Esophagus squamous epithelium (tissue), 5 donors: ENCODE measurements at places on chromosomes 2 and 18. TPM values are rescaled to one million over a fixed set of nuclear protein-coding genes. Genes with fewer than 3 reads are reported as not detected.

DNA sequence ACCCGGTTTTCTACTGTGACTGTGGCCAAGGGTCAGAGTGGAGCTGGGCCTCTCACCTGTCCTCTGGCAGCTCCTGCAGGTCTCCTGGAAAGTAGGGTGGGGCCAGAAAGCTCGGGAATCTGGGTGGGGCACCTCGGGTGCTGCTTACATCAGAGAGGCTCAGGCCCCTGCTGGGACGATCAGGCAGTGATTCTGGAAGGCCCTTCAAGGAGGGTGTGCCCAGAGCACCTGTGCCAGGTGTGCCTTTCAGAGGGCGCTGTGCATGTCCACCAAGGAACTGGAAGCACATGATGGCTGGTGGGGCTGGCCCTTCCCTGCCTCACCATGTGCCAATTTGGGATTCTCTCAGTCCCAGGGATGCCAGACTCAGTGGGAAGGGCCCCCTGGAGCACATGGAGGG lies 44.0 kb downstream of the ATP6V1C2 start:
- no peak for DNase-seq

DNA sequence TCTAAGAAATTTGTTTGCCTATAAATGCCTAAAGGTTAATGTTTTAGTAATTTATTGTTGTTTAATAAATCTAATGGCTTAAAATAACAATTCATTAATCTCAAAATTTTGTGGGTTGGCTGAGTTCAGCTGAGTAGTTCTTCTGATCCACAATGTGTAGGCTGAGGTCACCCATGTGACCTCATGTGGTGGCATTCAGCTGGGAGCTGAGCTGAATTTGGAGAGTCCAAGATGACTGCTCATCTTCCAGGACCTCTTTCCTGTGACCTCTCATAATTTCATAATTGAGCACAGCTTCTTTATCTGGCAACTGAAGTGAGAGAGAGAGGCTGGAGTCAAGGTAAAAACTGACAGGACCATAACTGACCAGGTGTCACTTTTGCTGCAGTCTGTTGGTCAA lies 132.4 kb downstream of the TXNL1 start:
- no peak for DNase-seq

DNA sequence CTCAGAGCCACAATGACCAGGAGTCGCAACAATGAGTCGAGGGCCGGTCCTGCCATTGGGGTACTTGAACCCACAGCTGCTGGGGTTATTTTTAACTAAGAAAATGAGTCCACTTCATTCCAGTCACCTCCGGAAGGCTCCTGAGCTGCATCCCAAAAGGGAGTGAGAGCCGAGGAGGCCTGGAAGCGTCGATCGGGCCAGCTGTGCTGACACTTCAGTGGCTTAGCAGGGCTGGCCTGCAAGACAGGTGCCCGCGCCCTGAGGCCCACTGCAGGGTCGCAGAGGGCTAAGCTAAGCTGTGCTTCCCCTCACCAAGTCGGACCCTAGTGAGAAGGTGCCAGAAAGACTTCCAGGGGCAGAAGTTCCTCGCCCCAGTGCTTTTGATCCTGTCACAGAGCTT lies 21.1 kb downstream of the TBC1D8 start:
- no peak for DNase-seq

DNA sequence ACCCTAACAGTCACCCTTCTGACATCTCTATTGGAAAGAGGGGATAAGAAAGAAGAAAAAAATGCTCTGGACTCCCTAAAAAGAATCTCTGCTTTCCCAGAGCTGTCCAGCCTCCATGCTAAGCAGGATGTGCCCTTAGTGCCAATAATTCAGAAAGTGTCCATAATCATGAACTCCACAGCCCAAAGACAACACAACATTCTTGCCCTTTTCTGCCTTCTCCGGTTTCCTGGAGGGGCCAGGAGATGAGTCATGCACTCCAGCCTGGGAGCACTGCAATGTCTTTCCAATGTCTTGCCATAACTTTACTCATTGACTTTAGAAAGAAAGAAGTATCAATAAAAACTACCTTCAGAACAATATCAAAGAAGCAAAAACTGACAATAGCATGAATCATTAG lies 44.0 kb downstream of the KLF7 start:
- no peak for DNase-seq

- DNase-seq, result no peak
These were observed 38.1 kb upstream of the TGIF1 start for GRCh38 chr18:3411854-3412268.

Gene SOCS6
- total RNA-seq, result 23.2 TPM

DNA sequence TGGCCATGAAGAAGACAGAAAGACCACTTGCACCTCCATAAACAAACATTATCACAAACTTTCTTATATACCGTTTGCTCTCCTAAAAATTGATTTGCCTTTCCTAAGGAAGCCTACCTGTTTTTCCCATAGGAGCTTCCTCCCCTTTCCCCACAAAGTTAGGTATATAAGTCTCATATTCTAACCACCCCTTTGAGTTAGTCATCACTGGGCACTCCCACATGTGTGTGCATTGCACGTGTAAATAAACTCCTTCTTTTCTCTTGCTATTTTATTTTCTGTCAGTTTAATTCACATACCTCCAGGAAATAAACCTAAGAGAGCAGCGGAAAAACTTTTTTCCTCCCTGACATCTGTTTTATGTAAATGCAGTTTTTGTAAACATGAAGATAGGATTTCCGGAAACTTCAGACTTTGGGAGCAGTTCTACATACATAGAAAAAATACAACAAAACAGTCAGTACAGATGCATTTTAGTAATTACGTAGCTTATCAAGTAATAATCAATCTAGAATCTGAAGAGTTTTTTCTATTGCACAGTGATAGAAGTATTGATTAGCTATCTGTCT lies 46.6 kb downstream of the PLCL1 start:
- no peak for DNase-seq

- no peak for DNase-seq
These were observed 529.1 kb downstream of the ZNF804A start for GRCh38 chr2:185127412-185127811.

Gene CRYBA2
- total RNA-seq, result not detected
